ENCODE measurements at places on chromosomes 16 and 17.

GRCh38 chr17:4551141-4551540 is 4.0 kb downstream of the MYBBP1A start:
- DNase-seq: no peak

DNA sequence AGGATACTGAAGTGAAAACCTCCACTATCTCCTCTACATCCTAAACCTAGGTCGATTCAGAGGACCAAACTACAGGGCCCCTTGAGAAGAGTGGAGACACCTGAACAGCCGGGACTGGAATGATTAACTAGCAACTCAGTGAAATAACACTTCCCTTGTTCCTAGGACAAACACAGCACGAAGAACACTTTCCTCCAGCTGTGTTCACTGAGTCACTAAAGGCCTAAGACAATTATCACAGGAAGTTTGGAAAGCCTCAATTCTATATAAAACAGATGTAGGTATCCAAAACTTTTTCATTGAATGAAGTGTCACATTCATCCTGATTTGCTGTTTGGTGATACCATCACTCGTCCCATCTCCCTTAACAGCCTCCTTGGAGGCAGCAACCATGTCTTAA is 15.5 kb upstream of the CUEDC1 start:
- no peak for DNase-seq

GRCh38 chr16:84332975-84333684 is 35.2 kb upstream of the ATP2C2 start:
- DNase-seq: no peak

GRCh38 chr17:82732118-82732743 is 3.2 kb upstream of the FN3K start:
- DNase-seq: no peak

GRCh38 chr16:77157346-77158058 is 33.5 kb upstream of the MON1B start:
- DNase-seq: no peak
